ENCODE measurements at places on chromosomes 12 and 14.

- no peak for DNase-seq
Measured at GRCh38 chr14:62952226-62952625, 93.0 kb downstream of the KCNH5 start.

- DNase-seq = no peak
Measured at GRCh38 chr12:121767525-121768016, 25.9 kb downstream of the RHOF start.

GRCh38 chr12:128467882-128468281 lies 200.9 kb downstream of the TMEM132C start:
- no peak for DNase-seq

DNA sequence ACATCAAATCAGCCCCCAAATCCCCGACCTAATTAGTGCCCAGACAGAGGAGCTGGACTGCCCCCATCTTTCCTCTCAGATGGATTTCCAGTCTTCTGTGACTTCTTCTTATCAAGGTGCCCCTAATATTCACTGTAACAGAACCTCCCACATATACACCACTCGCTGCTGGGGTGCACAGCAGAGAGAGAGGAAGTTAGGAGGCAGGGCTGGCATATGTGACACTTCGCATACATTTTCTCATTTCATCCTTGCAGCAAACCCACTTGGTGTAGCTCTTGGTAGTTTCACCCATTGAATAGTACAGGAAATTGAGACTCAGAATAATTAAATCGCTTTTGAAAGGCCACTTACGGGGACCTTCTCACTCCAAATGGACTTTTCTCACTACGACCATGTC lies 56.5 kb upstream of the CCND2 start:
- no peak for DNase-seq

- no peak for DNase-seq
Measured at GRCh38 chr14:103156651-103157378, 33.6 kb downstream of the TNFAIP2 start.

- peak; percentile 79 for DNase-seq
Measured at GRCh38 chr12:89162589-89163261, 189.6 kb downstream of the DUSP6 start.

DNA sequence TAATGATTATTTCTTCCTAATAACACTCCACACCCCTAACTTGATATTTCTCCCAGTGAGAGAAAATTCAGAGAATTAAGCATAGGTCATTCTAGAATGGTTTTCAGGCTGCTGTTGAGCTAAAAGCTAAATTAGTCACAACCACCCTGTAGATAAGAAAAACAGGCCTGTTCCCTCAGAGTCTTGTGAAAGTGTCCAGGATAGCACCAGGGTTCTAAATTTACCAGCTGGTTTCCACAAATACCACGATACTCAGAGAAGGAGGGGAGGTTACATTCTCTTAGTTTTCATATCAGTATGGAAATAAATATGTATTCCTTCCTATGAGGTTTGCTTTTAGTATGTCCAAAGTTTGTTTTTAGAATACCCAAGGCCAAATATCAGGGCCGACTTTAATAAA lies 66.0 kb upstream of the YARS2 start:
- DNase-seq = no peak

DNA sequence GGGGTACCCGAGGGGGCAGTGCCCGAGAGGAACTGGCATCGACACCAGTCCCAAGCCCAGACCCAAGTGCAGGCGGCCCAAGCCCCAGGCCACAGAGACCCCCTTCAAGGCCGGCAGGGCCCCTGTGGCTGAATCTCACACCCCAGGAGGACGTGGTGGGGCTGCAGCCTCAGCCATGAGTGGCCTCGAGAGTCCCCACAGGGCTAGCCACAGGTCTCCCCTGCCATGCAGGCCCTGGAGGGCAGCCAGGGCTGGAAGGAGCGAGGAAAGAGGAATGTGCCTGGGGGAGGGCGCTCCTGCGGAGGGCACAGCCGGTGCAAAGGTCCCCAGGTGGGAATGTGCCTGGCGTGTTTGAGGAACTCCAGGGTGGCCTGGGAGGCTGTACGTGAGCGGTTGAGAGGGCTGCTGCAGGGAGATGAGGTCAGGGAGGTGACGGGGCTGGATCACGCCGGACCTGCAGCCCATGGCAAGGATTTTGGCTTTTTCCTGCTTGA lies 86.1 kb downstream of the NCOR2 start:
- DNase-seq = no peak

DNA sequence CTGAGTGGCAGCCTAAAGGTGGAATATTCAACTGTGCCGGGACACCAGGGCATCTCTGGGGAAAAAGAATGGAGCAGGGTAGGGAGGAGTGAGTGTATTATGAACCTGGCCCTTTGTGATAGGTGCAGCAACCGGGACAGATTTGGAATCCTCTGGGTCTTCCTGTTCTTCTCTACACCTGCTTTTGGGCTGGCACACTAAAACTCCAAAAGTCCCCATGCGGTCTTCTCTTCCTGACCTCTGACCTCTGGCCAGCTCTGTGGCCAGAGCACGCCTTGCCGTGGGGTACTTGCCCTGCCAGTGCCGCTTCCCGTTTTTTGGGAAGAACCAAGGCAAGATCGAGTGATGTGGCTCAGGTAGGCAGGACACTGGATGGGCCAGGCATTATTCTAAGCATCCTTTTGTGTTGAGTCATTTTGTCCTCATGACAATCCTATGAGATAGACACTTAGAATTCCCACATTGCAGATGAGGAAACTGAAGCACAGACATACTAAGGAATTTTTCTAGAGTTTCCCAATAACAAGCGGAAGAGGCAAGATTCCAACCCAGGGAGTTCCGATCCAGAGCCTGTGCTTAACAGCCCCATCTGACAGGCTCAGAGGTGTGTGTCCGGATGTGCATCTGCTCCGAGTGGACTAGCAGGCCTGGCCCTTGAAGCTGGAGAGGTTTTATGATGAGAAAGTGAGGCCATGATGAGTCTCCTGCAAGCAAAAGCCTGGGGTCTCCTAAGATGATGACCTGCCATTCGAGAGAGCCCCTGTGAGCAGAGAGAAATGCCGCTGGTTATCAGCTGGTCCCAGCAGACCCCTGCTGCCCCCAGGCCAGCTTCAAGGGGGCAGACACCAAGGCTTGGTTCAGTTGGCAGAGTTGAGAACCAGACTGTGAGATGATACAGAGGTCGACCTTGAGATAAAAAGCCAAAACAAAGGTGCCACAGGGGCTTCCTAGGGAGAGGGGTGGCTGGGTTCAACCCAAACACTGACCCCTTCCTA lies 67.9 kb upstream of the ESRRB start:
- no peak for DNase-seq

DNA sequence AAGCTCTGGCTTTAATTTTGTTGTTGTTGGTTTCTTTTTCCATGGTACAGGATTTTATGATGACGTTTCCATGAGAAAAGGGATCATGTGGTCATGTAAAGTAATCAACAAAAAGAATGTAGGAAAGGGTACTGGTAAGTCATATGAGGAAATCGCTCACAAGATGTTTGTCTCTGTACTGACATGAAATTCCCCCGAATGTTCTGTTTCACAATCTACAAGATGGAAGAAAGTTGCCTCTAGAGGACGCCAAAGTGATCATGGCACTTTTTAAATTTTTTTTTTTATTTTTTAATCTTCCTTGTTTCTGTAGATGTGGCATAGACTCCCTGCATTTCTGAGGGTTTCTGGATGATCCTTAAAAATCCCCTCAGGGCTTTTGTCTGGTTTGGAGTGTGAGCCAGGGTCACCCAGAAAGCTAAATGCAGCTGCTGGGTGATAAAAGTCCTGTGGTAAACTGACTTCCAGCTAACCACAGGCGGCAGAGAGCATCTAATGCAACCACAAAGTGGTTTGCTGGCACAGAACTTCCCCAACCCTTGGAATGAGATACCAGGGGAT lies 393.5 kb downstream of the CCDC91 start:
- DNase-seq = no peak

DNA sequence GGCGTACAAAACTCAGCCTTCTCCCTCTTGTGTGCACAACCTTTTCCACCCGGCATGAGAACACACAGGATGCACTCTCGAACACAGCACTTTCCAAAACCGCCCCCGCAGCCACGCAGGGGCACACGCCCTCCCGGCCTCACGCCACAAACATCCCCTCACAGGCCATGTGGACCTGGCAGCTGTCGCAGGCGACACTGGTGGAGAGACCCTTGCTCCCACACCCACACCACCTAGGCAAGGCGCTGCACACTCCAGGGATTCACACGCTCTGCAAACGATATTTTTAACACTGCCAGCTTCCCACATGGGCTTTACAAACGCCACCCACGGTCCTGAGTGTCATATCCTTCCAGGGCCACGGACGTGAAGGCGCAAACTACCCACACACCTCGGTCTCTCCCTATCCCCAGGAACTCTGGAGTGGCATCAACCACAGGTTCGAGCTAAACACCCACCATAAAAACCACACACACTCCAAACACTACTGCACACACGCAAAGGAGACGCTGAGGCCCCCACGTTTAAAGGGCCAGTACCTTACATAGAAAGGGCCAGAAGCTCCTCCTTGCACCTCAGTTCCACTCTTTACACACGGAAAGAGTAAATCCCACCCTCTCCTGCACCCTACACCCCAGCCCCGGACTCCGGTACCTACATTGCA lies 12.4 kb upstream of the ITGB7 start:
- DNase-seq = peak; percentile 75

GRCh38 chr14:100665511-100666032 lies 61.1 kb upstream of the DLK1 start:
- DNase-seq = no peak

DNA sequence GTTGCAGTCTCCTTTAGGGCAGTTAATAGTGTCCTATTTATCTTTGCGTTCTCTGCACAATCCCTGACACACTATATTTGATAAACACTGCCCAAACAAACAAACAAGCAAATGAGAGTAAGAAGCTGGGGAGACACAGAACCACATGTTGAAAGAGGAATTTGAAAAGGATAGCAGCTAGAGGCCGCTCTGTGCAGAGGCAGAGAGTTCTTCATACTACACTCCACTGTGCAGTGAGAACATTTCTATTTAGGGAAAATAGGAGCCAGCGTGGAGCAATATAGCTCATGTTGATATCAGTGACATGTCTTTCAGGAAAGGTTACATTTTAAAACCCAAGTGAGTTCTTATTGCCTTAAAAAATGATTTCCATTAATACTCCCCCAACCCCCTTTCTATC lies 140.3 kb upstream of the SEL1L start:
- no peak for DNase-seq

DNA sequence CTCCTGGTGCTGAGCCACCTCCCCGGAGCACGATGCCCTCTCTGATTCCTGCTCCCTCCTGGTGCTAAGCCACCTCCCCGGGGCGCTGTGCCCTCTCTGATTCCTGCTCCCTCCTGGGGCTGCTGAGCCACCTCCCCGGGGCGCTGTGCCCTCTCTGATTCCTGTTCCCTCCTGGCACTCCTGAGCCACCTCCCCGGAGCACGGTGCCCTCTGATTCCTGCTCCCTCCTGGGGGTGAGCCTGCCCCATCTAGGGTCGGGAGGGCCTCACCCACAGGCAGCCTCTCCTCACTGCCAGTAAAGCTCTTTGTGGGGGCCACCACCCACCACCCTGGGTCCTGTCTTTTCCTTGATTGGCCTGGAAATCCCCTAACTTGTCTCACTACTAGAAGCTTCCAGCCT lies 327.6 kb upstream of the SFSWAP start:
- no peak for DNase-seq

DNA sequence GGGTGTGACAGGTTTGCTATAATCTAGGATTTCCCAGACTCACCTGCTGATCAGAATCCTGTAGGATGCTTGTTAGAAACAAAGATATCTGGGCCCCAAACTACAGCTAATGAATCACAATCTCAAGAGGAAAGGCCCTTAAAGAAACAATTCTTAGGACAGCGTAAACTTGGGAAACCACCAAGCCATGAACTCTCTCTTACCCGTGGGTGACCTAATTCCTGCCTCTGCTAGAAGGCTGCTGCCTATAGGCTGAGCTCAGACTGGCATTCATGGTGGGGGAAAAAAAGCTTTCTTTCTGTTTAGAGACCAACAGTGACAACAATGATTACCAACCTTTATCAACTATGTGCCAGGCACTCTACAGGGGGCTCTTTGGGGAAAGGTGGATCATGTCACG lies 213.9 kb upstream of the FKBP4 start:
- DNase-seq = no peak

DNA sequence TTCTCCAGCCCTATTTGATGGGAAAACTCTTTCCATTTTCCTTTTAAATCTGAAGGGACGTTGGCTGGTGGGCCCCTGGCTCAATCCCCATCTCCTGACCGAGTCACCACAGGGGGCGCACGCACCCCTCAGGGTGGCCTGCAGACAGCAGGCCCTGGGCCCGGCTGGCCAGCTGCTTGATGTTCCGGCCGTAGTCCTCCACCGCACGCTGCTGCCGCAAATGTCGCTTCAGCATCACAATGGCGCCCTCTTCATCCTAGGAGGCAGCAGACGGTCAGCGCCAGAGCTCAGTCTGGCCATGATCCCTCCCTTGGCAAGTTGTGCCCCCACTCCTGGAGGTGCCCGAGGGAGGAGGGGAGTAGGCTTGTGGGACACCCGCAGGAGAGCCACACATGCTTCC lies 70.0 kb downstream of the PLEKHG3 start:
- no peak for DNase-seq

- DNase-seq = no peak
Measured at GRCh38 chr12:105552056-105552455, 221.6 kb downstream of the C12orf75 start.
